ENCODE measurements at places on chromosomes 6 and 20.

GRCh38 chr6:7542065-7542873, 798 bp downstream of the DSP start:
- peak; percentile 58 for DNase-seq

DNA sequence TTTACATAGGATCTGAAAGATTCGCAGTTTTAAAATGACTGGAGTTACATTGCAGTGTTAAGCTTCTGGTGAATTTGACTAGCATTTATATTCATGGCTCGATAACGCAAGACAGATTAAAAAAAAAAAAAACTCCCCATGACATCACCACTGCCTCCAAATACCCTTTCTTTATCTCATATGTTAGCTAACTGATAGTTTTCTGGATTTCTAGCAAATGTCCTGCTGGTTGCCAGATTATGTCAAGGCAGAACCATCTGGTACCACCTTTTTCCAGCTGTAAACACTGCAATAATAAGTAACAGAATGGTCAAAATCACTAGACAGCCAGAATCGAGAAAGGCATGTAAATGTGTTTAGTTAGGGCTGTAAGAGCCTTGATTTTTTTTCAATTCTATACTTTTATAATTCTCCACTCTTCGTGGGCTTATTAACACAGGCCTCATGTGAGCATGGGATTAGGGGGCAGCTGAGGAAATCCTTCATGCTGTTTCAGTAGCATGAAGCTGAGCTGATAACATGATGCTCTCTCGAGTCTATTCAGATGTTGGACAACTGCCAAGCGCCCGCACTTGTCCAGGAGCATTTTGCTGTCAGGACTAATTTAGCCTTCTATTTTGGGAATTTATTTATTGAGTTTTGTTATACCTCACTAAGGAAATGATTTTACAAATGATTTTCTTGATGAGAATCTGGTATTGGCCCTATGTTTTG, 166.0 kb upstream of the SCGN start:
- DNase-seq: no peak

DNA sequence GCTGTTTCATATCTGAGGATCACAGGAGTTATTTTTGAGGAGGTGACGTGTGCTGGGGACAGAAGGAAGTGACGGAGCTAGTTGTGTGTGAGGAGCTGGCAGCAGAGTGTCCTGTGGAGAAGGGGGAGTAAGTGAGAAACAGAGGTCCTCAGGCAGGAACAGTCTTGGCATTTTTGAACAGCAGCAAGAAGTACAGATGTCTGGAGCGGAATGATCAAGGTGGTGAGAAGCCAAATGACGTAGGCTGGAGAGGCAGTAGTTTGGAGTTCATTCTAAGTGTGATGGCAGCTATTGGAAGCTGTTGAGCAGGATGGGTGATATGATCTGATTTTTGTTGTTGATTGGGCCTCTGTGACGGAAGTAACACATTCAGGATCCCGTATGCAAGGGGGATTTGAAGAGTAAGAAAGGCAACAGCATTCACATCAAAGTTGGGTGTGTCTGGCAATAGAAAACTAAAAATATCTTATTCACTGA, 52.3 kb downstream of the SOBP start:
- DNase-seq: no peak

GRCh38 chr6:56093776-56094175, 153.6 kb downstream of the COL21A1 start:
- DNase-seq: no peak

DNA sequence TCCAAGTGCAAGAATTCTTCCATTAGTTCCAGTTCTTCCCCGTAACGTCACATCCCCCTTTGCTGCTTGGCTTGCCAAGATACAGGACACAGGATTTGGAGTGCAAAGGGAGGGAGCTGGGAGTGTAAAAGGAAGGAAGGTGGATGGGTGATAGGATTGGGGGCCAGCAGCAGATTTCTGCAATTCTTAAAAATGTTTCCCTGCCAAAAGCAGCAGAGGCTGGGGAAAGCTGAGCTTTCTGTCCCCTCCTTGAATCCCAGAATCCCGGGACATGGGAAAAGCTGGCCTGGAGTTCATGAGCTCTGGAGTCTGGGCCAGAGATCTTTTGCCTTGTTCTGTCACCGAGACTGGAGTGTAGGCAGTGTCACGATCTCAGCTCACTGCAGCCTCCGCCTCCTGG, 60.0 kb upstream of the EPB41L1 start:
- DNase-seq: no peak

GRCh38 chr20:41135888-41136679, 1.3 kb upstream of the PLCG1 start:
- DNase-seq: no peak

GRCh38 chr6:105300090-105300489, 102.8 kb downstream of the PREP start:
- no peak for DNase-seq

DNA sequence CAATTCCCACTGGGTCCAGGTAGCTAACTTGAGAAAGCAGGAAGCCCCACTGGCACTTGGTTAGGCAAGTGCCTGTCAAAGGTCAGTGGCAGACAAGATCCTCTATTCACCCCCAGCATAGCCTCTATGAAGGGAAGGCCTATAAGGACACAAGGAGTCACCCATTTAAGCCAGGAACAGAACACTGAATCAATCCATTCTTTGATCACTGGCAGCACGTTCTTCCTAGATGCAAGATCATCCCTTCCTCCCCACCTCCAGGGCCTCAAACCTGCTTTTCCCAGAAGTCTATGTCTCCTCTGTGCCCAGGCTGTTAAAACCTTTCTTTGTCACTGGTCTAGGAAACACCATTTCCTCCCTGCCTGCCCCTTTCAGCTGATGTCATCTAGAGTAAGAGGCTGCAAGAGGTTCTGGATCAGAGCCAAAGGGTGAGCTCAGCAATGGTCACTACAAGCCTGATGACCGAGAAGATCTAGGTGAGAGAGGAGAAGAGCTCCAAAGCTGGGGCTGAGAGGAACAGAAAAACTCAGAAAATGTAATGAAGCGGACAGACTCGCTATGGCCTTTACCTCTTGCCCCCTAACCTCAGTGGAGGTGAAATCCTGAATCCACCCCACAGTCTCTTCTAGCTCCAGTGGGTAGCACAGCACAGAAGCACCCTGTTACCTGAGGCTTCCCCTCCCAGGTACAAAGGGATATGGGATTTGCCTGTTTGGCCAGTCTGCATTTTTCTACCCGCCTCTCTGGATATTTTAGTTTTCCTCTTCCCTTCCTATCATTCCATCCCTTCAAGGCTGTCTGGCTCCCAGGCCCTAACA, 1.8 kb downstream of the GTPBP2 start:
- DNase-seq: peak; percentile 99

- no peak for DNase-seq
Observed at GRCh38 chr6:18023891-18024290, 36.5 kb upstream of the KIF13A start.

DNA sequence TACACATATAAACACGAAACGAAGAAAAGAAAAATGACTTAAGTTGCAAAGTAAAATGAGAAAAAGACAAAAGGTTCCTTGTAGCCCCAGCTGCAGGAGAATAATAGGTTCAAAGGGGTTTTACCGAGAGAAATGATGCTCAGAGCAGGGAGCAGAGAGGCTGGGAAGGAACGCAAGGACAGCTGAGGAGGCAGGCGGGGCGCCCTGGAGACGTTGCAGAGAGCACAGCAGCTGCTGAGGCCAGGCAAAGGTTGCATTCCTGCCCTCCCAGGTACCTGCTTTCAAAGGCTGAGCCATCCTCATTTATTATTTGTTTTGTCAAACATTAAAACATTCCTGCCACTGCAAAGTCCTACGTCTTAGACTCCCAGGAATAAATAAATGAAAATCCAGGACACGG, 16.2 kb upstream of the VAPB start:
- peak; percentile 13 for DNase-seq

DNA sequence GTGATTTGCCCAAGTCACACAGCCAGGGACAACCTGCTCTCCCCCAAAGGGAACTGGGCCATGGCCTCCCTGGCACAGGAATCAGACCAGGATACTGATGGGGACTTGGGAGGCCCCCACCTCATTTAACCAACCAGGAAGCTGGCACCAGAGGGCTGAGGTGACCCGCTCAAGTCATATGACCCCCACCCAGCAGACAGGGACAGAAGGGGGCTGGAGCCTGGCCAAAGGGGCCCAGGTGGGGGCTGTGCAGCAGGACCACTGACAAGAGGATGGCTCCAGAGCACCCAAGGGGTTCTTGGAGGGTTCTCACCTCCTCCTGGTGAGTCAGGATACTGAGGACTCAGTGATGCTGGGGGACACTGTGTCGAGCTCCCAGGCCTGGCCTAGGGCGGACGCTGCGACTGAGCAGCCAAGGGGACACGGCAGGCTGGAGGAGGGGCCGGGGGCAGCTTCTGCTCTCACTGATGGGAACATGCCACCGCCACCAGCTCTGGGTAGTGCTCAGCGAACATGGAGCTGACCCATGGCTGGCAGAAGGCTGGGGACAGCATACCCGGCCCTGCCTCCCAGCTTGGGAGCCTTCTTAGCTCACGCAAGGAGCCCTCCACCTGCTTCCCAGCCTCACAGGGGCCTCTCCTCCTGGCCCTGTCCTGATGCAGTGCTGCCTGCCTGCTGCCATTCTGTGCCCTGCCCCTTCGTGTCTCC, 1.2 kb downstream of the CST7 start:
- DNase-seq: no peak

DNA sequence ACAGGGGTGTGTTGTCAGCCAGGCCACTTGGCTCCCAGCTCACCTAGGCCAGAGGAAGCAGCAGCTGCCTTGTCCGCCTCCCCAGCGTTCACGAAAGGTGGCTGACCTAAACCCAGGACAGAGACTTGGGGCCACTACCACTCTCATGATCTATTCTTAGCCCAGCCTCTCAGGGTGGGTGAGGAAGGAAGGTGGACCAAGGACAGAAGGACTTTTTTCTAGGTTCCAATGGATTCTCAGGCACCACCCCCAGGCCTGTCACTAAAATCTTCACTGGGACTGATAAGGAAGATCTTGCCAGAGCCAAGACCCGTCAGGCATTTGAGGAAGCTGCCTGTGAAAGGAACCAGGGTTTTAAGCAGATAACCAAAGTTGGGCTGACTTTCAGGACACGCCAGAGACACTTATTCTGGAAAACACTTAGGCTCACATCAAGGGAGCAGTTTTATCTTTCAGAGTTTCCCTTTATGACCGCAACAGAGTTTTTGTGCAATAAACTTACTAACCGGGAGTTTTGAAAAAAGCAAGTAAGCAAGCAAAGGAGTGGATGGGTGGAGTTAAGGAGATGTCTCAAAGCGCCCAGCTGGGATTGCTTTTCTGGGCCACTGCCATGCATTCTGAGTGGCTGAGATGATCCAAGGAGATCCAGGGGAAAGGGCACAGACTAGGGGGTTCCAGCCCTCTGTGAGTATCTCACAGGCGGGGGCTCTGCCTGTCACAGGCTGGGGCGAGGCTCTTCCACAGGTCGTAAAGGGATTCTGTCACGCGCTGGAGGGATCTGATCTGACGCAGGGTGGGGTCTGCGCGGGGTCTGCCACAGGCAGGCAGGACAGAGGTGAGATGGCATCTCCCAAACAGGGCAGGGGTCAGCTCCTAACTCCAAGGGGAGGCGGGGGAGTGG, 989 bp downstream of the FITM2 start:
- DNase-seq: peak; percentile 18

- DNase-seq: no peak
Observed at GRCh38 chr20:61948586-61949362, 116.9 kb downstream of the TAF4 start.

GRCh38 chr6:41153451-41153850, 696 bp downstream of the TREML1 start:
- DNase-seq: no peak

GRCh38 chr20:35739294-35740163, 2.5 kb downstream of the RBM39 start:
- DNase-seq: peak; percentile 47

GRCh38 chr6:18835976-18836375, 448.8 kb downstream of the RNF144B start:
- DNase-seq: no peak

DNA sequence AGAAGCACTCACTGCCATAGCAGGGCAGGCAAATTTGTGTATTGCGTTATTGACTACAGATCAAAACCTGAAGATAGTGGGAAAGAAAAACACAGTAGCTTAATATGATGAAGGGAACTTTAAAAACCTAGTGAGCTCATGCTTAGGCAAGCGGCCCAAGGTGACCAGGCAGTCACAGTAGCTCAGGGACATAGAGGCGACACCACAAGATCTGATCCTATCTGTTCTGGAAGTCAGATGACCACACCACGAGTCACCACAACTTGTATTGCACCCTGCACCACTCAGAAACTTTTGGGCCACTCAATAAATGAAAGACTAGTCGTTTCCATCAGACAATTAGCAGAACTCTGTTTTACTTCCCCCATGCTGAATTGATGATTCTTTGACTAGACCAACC, 4.9 kb downstream of the CLIC5 start:
- peak; percentile 69 for DNase-seq

GRCh38 chr6:75656479-75656878, 54.8 kb downstream of the SENP6 start:
- no peak for DNase-seq

GRCh38 chr6:51112731-51113130, 294.1 kb downstream of the TFAP2B start:
- no peak for DNase-seq

DNA sequence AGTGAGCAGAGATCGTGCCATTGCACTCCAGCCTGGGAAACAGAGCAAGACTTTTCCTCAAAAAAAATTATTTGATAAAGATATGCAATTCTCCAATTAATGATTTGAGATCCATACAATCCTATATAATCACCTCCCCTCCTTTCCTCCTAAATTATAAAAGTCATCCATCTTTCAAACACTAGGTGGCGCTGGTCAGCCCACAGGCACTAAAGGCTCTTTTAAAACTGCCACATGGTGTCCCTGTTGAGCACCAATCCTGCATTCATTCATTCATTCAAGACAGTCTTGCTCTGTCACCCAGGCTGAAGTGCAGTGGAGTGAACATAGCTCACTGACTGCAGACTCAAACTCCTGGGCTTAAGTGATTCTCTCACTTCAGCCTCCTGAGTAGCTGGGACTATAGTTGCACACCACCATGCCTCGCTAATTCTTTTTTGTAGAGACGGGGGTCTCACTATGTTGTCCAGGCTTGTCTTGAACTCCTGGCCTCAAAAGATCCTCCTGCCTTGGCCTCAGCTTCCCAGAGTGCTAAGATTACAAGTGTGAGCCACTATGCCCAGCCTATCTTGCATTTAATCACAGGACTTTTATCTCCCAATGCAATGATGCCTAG, 58.7 kb upstream of the SLC2A12 start:
- DNase-seq: peak; percentile 81

GRCh38 chr6:99219788-99220187, 129.7 kb downstream of the FAXC start:
- peak; percentile 60 for DNase-seq

- no peak for DNase-seq
Observed at GRCh38 chr6:99416892-99417767, 8.0 kb downstream of the PNISR start.

DNA sequence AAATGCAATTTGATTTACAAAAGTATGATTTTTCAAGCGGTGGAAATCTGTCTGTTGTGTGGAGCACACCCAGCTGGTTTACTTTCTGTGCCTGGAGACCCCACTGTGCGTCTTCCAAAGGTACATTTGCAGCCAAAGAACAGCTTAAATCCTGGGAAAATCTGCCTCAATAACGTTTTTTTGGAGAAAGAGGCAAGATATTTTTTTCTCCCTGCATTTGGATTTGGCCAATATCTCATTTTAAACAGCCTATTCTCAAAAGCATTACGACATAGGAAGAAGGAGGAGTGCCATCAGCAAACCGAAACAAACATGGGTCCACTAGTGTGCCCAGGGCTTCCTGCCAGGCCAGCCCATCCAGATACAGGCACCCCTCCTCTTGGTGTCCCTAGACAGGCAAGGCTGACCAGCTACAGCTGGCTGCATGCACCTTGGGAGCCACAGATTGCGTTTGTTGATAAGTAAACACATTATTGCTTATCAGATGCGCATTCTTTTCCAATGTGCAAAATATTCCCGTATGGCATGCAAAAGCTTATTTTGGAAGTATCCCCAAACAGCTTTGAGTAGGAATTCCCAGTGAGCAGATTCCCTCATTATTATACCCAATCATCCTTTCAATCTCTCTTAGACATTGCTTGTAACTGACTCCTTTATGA, 184.5 kb upstream of the MARCKS start:
- DNase-seq: no peak
